Inflammatory macrophage treated with lipopolysaccharide for 1 hour (primary cell): ENCODE measurements at places on chromosomes 3 and 15.

DNA sequence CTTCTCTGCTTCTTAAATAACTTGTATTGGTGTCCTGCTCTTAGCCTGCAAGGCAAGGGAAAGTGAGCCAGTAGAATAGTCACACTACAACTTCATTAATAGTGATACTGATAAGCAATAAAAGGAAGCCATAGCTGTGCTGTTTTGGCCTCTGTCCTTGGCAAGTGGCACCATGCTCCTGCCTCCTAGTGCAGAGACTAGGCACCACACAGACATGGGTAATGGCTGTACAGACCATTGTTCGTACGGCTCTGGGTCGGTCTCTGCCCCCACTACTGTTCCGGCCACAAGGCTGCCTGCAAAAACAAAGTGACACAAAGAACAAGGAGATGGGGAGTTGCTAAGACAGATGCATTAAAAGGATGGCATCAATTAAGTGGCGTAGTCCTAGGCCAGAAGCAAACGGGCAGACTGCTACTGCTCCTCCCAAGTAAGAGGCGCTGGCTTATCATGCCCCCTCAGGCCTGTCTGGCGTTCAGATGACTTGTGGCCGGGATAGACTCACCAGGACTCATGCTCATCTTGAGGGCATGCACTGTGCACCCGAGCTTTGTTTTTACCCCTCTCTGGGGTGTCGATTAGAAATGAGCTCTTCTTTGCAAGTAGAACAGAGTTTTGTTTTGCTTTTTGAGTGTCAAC, 75.6 kb downstream of the TRAK1 start:
- no peak for DNase-seq

- no peak for DNase-seq
Measured at GRCh38 chr15:49830391-49830790, 209.5 kb downstream of the DTWD1 start.

GRCh38 chr3:131801566-131801965, 233.2 kb downstream of the CPNE4 start:
- no peak for DNase-seq

GRCh38 chr15:45641999-45642932, 7.4 kb downstream of the SQOR start:
- DNase-seq, result no peak

DNA sequence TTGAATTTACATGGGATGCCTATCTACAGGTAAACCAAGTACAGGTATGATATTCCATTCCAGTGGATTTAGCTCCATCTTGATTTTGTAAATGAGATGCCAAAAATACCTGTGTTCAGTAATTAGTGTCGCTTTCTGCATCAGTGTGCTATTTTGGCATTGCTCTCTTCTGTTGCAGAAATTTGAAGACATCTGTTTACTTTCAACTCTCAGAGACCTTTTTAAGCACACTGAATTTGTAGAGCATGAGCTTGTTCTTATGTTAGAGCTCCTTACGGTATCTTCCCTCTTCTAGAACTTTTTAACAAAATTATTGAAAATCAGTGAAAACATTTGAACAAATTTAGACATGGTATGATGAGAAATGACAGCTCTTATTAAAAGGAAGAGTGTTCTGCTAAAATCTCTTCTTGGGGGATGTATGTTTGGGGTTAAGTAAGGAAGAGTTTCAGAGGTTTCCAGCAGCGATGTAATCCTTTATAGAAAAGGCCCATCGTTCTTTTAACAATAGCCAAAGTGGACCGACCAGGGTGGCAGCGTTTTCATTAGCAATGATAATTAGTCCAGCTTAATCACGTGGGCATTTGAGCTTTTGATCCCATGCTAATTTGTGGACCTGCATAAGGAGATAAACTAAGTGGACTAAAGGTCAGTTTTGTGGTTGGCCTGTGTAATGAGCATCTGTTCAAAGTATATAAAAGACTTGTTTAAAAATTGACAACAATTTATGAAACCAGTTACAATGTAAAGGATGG, 385.4 kb downstream of the PTPRG start:
- no peak for DNase-seq

DNA sequence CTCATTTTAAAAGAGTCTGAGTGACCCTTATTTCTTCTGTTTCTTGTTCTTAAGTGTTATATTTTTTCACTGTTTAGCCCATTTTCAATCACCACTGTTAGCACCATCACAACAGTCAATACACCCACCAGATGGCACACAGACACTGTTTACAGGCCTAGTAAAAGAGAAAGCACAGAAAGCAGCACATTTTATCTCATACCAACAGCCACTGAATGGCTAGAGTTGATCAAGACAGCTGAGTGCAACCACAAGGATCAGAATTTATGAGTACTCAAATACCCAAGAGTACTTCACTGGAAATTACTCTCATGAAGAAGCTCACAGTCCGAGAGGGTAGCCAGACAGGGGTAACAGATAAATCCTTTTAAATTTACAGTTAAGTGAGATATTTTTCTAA, 127.0 kb downstream of the TFDP2 start:
- DNase-seq, result peak; percentile 49

- DNase-seq, result no peak
Measured at GRCh38 chr15:65824941-65825544, 33.0 kb upstream of the DENND4A start.

GRCh38 chr3:123618076-123618708, 33.3 kb upstream of the HACD2 start:
- peak; percentile 45 for DNase-seq

DNA sequence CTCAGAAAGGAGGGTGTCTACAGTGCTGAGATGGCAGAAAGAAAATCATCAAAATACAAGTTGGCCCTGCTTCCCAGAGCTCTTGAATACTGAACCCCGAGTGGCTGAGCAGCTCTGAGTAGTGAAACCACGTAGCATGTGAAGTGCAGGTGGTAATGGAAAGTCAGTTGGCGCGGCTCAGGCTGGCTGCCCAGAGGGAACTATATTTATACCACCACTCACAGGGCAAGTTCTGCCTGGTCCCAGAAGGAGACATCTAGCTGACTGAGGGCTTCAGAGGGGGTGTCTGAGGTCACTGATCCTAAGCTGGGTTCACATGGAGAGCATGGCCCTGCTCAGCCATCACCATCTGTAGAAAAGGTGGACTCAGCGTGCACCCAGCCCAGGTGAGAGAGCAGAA, 129.6 kb upstream of the AGBL1 start:
- no peak for DNase-seq

DNA sequence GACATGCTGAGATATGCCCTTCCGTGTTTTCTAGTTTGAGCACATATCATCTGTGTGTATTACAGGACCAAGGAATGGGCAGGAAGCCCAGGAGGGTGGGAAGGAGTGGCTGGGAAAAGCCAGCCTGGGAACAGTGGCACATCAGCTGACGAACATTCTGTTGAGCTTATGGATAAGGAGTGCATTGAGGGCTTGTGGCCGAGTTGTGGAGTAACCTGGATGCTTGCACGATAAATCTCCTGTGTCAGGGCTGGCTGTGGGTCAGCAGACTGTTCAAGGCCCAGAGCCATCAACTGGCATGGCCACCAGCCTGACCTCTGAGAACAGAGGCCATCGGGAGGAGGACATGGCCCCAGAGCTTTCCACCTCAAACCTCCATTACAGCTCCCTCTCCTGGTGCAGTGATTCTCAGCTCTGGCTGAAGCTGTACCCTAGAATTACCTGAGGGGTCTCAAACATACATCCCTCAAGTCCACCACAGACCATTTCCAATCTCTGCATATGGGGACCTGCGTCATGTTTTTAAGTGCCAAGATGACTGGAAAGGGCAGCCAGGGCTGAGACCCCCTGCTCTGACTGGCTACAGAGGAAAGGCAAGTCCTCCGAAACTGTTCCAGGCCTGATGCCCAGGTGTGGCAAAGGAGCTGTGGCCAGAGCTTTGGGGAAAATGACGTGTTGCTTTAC, 4.8 kb upstream of the VILL start:
- DNase-seq, result no peak

DNA sequence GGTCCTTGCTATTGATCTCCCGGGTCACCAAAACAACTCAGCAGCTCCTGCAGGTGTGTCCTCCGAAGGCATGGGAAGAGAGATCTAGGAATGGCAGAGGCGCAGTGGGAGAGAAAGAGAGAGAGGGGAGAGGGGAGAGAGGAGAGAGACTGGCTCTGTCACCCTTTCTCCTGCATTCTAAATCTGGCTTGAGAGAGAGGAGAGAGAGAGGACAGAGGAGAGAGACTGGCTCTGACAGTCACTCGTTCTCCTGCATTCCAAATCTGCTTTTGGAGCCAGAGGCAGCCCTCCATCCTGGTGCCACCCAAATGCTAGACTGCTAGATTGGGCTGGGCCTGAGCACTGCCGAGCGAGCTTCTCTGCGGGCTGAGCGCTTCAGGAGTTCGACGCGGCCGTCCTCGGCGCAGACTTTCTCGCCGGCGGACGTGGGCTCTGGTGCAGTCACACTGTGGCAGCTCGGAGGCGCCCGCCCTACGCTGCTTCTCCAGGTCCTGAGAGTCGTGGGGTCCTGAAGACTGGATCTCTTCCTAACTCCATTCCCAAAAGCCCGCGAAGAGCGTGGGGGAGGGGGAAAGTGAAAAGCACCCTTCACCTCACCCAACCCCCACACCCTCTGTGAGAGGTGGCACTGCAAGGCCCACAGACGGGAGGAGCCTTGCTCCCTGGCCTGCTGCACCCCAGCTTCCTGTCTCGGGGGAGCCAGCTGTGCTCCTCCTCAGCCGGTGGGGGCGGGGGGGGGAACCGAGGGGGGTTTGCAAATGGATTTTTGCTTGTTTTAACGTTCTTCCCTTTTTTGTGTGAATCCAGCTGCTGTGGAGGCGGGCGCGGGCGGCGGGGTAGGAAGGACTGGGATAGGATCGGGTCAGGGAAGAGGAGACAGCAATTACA, 222.3 kb downstream of the MEIS2 start:
- DNase-seq, result no peak

- peak; percentile 65 for DNase-seq
Measured at GRCh38 chr3:172569128-172570008, 46.1 kb upstream of the TNFSF10 start.

DNA sequence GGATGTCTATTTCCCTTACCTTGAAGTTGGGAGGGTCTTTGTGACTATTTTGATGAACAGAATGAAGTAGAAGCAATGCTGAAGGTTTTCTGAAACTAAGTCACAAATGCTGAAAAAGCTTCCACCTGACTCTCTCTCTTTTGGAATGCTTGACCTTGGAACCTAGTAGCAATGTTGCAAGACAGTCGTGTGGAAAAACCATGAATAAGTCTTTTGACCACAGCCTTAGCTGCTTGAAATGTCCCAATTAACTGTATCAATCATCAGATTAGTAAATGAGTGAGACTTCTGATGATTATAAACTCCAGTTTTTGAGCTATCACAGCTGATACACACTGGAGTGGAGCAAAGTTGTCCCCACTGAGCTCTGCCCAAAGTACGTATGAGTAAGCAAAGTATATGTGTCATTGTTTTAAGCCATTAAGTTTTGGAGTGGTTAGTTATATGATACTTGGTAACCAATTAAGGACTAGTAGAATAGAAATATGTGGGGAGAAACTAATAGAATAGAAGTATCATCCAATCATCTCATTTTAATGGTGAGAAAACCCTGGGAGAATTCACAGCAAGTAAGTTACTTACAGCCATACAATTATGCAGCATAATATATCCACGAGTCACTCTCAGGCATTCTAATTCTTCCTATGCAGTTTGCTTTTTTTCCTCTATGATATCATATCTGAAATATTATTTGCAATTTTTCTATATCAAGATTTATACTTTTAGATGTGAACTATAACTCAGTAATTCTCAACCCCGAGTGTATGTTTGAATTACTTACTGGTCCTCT, 1010.6 kb downstream of the ROBO2 start:
- DNase-seq, result no peak

DNA sequence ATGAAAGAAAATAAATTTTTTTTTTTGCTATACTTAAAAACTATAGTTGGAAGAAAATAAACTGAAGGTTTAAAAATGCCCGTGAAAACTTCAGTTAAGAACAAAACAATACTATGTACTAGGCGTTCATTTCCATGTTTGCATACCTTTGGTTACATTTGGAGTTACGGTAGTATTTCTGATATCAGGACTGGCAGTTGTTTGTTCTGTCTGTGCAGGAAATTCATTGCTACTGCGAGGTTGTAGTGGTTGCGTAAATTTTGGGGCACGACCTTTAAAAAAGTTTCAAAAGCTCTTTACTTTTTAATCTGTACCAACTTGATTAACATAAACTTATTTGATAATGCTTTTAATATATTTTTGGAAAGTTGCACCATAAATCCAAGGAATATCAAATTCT, 47.9 kb downstream of the ST3GAL6 start:
- peak; percentile 18 for DNase-seq

GRCh38 chr3:119481079-119481478, 12.3 kb downstream of the POGLUT1 start:
- no peak for DNase-seq

GRCh38 chr15:98943601-98944151, 63.9 kb downstream of the PGPEP1L start:
- DNase-seq, result no peak

GRCh38 chr3:116390318-116390717, 55.0 kb downstream of the LSAMP start:
- DNase-seq, result no peak

DNA sequence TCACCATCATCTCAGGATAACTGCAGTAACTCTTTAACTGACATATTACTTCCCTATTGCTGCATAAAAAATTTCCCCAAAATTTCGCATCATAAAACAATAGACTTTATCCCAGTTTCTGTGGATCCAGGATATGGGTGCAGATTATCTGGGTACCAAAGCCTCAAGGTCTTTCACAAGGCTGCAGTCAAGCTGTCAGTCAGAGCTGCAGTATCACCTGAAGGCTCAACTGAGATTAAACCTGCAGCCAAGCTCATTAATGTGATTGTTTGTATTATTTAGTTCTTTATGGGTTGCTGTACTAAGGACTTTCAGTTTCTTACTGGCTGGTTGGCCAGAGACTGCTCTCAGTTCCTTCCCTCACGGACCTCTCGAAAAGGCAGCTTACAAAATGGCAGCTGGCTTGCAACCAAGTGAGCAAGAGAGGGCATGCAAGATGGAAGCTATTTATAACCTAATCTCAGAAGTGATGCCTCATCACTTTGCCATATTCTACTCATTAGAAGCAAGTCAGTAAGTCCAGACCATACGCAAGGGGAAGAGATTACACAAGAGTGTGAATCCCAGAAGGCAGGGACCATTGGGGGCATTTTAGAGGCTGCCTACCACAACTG, 54.9 kb downstream of the DCUN1D1 start:
- peak; percentile 79 for DNase-seq

DNA sequence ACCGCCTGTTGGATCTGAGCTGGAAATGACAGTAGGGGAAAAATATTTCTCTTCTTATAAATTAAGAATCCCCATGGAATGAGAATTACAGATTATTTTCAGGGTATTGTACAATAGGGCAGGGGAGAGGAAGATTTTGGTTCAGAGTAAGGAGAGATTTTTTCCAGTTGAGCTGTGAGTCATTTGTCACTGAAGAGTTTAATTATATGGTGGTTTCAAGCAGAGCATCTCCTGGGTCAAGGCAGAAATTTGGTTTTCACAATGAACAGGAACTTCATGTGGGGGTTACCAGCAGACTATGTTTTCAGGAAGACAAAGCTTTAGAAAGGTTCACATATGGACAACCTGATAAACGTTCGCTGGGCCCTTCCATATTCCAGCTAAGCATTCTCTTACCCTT, 182.8 kb upstream of the NR2E3 start:
- DNase-seq, result no peak

- no peak for DNase-seq
Measured at GRCh38 chr15:42108189-42108588, 13.8 kb upstream of the PLA2G4D start.

GRCh38 chr15:52031556-52031955, 12.5 kb downstream of the MAPK6 start:
- no peak for DNase-seq
